ENCODE measurements at places on chromosomes 6 and 20. TPM values are rescaled to one million over a fixed set of nuclear protein-coding genes. Genes with fewer than 3 reads are reported as not detected.

The MYLK4 gene
- total RNA-seq = 0.10 TPM

The PTCHD4 gene
- not detected for total RNA-seq

The CST4 gene
- total RNA-seq = not detected

The TRIM10 gene
- total RNA-seq = 0.05 TPM

The UBE2C gene
- 118 TPM for total RNA-seq

The SCUBE3 gene
- total RNA-seq = not detected

The DSTN gene
- total RNA-seq = 58.8 TPM

All from activated T-helper 1 cell treated with anti-CD3 and anti-CD28 coated beads, Interleukin-12 subunit alpha, Interleukin-12 subunit beta, Interleukin-2, Interleukin-4 antibody, amounts not matched to agents 30 ng/mL and 10 ng/mL and 1 ng/mL, durations not matched to agents 14 hours and 24 hours and 36 hours (primary cell).